ENCODE measurements at places on chromosomes 2 and 18.

- DNase-seq = no peak
These were observed 246.1 kb downstream of the RPRM start for GRCh38 chr2:153232464-153232863.

GRCh38 chr2:236813766-236814165 is 244.1 kb downstream of the ACKR3 start:
- no peak for DNase-seq

DNA sequence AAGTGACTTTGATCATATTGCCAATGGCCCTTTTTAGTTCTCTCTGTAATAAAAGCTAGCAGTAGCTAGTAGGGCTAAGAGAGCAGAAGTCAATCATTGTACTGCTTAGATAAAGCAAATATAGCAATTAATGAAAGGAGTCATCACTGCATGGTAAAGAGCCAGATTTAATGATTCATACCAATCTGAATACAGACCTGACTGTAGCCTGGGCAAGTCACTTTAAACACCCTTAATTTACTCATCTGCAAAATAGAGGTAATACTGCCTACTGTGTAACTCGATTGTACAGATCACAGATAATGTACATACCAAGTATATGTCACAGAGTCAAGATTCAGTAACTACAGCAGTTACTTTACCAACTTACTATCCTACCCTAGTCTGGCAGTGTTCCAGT is 63.6 kb downstream of the ASXL2 start:
- peak; percentile 60 for DNase-seq

DNA sequence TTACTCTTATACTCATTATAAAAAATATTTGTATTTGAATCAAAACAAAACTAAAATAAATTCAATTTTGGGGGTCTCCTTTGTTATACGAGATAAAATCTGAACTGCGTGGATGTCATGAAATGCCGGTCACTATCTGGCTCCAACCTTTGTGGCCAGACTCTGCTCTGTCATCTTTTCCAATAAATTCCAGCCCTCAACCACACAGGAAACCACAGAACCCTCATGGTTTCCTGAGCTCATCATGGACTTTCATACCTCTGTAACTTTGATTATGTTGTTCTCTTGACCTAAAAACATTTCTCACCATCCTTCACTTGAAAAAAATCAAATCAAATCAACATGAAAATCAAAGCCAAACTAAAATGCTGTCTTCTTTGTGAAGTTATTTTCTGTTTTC is 724.7 kb downstream of the METTL4 start:
- DNase-seq = no peak

GRCh38 chr2:8837795-8838140 is 355 bp upstream of the KIDINS220 start:
- no peak for DNase-seq

- no peak for DNase-seq
These were observed 1.7 kb downstream of the PFN4 start for GRCh38 chr2:24121469-24121868.

DNA sequence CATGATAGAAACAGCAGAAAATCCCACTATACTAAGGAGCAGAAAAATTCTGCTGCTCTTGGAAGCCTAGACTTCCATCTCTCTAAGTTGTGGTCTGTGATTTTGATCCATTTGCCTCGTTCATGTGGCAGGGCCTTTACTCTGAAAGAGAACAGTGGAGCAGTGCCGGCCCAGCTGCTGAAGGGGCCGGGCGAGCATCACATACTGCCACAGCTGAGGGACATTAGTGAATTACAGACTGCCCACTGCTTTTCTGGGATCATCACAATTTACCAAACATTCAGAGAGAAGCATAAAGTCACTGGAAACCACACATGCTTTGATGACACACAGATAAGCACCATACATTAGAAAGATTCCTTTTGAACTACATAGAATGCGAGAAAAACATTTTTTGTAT is 217.0 kb upstream of the BOD1L2 start:
- DNase-seq = no peak

DNA sequence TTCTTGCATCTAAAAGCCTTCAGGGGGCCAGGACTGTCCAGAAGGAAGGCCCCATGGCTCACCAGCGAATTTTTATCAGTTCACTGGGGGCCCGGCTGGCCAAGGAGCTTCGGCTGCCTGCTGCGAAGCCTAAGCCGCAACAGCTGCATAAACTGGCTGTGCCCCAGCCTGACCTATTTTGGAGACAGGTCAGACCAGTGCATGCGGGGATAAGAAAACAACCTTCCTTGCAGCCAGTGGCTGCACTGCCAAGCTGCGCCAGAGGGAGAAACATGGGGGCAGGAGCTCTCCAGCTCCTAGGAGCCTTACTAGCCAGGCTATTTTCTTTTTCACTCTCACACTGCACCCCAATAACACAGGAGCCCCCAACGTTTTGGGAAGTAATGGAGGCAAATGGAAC is 15.2 kb downstream of the PAX3 start:
- no peak for DNase-seq

DNA sequence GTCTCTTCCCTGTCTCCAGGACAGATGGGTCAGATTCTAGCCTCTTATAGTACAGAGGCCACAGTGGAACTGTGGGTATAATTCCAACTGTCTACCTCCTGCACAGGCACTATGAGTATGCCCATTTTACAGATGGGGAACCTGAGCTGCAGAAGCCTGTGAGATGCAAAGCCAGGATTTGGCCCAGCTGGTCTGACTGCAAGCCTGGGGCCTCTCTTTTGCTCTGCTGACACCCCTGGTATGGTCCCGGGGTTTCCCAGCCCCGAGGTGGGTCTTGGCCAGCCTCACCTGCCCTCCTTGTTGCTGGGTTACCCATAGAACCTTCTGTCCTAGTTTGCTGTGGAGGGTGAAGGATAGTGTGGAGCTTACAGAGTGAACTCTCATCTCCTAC is 9.8 kb downstream of the HS6ST1 start:
- DNase-seq = no peak

DNA sequence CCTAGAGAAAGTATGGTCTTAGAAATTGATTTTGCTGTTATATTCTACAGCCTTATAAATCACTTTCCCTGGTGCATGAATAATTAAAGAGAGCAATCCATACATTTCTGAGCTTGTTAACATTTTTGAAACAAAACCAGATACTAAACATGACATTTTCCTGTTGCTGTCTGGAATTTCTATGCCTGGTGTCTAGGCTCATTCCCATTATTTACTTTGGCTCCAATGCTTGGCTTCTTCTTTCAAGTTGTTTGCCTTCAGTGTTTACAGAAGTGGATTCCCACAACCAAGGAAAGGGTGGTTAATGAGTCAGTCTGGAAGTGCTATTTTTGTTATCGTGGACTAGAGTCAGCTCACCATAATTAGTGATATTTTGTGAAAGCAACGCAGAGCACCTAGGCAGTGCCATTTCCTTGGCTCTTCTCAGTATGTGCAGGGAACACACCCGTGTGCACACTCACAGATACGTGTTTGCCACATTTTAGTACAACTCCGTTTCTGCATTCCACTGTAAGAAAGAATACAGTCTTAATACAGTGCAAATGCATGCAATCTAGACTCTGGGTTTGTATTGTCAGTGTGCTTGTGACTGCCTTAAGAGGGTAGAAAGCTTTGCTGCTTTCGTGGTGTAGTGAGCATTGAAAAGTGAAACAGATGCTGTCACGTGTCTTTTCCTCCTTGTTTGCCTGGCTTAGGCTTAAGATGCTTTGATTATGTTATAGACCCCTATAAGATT is 185.0 kb upstream of the RASGRP3 start:
- peak; percentile 84 for DNase-seq

- DNase-seq = no peak
These were observed 473.0 kb downstream of the CCDC85A start for GRCh38 chr2:56656826-56657225.

DNA sequence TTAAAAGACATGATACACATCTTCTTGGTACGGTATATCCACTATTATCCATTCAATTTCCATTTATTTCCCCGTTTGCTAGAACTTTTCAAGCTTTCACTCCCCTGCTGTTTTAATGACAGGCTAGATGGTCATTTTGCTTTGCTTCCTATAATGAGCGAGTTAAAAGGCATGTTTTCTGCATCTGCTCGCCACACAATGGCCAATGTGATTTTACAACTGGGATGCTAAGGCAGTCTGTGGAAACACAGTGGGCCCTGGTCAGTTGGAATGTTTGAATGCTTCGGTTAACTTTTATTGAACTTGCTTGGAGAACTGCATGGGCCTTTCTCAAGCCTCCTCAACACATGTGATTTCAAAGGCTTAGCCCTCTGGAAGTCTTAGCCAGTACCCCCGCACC is 48.4 kb upstream of the TNP1 start:
- no peak for DNase-seq

GRCh38 chr2:84231478-84231877 is 227.6 kb downstream of the SUCLG1 start:
- no peak for DNase-seq

- DNase-seq = no peak
These were observed 244.7 kb downstream of the EIPR1 start for GRCh38 chr2:3132966-3133365.

GRCh38 chr2:102268510-102269199 is 42.7 kb upstream of the IL1RL1 start:
- peak; percentile 77 for DNase-seq

- peak; percentile 22 for DNase-seq
These were observed 56.4 kb upstream of the NFATC1 start for GRCh38 chr18:79339094-79339908.

GRCh38 chr2:136122661-136123060 is 4.7 kb upstream of the CXCR4 start:
- DNase-seq = no peak

DNA sequence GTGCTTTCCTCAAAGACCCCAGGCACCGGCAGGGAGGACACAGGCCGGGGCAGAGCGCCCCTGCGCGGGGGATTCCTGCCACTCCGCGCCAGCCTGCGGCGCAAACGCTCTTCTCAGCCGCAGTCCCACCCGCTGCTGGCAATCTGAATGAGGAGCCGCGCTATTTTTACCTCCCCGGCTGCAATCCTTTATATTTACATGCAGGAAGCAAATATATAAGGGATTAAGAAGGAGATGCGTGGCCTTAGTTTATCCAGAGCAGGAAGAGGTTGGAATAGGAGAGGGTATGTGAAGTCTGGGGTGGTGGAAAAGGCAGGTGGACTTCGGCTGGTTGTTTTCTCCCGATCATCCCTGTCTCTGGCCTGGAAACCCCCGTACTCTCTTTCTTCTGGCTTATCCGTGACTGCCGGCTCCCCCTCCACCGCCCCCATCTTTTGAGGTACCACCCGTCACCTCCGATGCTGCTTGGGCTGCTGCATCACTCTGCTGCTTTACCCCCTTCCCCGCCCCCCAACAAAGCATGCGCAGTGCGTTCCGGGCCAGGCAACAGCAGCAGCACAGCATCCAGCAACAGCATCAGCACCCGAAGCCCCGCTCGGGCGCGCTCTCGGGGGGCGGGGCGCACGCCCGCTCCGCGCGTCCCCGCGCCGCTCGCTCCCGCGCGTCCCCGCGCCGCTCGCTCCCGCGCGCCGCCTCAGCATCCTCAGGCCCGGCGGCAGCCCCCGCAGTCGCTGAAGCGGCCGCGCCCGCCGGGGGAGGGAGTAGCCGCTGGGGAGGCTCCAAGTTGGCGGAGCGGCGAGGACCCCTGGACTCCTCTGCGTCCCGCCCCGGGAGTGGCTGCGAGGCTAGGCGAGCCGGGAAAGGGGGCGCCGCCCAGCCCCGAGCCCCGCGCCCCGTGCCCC is at the start of gene ADAM23:
ADAM23 (plus strand) TSS at position 700 of the 902 bp plus-strand sequence. CDS start 335 bp downstream, outside the sequence.
- DNase-seq = peak; percentile 44

- DNase-seq = peak; percentile 23
These were observed 20.6 kb downstream of the ANTXR1 start for GRCh38 chr2:69033461-69034095.

DNA sequence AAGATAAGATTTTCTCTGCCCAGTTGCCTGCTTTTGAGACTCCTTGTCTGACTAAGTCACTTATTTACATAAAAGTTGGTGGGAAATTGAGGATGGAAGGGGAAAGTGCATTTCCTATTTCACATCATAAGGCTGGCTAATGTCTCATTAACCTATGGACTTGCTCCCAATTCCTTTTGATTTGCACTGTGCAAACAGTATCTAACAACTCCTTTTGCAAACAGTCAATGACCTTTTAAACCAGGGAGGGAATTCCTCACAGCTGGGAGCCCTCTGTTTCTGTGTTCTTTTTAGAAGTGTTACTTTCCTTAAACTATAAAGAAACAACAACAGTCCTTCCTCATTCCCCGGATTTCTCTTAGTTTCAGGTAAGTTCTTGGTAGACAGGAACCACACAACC is 272.8 kb downstream of the RND3 start:
- DNase-seq = no peak

DNA sequence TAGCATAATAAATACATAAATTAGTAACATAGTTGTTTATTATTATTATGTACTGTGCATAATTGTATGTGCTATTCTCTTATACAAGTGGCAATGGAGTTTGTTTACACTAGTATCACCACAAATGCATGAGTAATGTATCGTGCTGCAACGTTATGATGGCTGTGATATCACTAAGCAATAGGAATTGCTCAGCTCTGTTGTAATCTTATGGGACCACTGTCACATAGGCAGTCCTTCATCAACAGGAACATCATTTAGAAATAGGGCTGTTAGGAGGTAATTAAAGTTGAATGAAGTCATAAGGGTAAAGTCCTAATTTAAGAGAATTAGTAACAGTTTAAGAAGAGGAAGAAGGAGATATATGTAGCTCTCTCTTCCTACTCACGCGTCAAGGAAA is 33.8 kb downstream of the TEX51 start:
- DNase-seq = peak; percentile 10

DNA sequence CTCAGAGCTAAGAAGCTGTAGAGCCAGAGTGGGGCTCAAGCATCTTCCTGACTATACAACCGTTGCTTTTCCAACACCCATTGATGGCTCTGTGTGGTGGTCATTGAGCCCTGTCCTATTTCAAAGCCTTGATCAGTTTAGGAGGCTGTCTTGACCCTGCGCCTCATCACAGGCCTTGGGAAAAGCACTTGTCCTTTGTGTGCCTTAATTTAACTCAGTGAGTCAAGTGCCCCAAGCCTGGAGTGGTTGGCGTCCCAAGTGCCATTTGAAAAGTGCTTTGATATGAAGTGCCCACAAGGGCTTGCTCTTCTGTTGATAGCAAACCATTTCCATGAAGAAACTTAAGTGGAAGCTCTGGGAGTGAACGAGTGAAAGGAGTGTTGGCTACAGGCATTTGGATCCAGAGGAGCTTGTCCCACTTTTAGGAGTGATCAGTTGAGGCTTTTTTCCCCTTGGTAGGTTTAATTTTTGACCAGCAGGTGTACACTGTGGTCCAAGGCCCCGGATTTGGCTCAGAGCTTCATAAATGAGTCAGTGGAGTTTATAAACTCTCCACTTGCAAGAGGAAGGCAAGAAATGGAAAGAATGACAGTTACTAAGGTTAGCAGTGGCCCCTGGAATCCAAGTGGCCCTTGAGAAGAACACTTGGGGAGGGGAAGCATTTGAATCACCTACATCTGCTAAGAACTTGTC is 50.3 kb downstream of the ACTR2 start:
- DNase-seq = peak; percentile 37

DNA sequence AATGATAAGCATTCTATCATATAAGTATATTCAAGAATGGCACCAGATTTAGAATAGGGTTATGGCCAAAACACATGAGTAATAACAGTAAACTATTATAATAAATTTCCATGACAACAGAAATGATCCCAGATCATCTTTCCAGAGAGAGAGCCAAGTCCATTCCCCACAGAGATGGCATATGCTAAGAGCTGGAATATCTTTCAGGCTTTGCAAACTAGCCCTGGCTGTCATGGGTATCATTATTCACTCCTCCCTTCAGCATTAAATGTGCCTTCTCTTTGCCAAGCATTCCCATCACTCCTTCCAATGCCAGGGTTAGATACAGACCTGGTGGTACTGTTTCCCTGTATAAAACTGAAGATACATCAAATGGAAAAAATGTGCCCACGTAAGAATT is 10.9 kb downstream of the FEZ2 start:
- DNase-seq = no peak

- DNase-seq = no peak
These were observed 369.8 kb downstream of the DPP10 start for GRCh38 chr2:114812261-114812660.

- DNase-seq = peak; percentile 54
These were observed 33.9 kb downstream of the LAMA3 start for GRCh38 chr18:23723121-23723520.
